ENCODE measurements at places on chromosomes 5 and 9. TPM values are rescaled to one million over a fixed set of nuclear protein-coding genes. Genes with fewer than 3 reads are reported as not detected.
A peak's percentile ranks its signal among the peaks of the same experiment; 100 is the strongest.

- DNase-seq: peak; percentile 64
- H3K4me1 ChIP-seq: peaks cover 2% of the 10 kb centered on the region
- no peak overlapping the region for H3K27ac ChIP-seq
- H3K36me3 ChIP-seq: no peaks in the 10 kb centered on the region
Measured at GRCh38 chr9:134597957-134598883, 43.4 kb upstream of the COL5A1 start.

- no peak overlapping the region for H3K4me3 ChIP-seq
- H3K4me1 ChIP-seq: no peaks in the 10 kb centered on the region
- no peak overlapping the region for H3K27ac ChIP-seq
- no peak for DNase-seq
- no peaks in the 10 kb centered on the region for H3K27me3 ChIP-seq
- H3K36me3 ChIP-seq: no peaks in the 10 kb centered on the region
Measured at GRCh38 chr5:144368556-144368955, 197.9 kb downstream of the KCTD16 start.

GRCh38 chr5:166781737-166782136, 1509.7 kb upstream of the WWC1 start:
- no peaks in the 10 kb centered on the region for H3K4me1 ChIP-seq
- no peak overlapping the region for H3K4me3 ChIP-seq
- no peaks in the 10 kb centered on the region for H3K27me3 ChIP-seq
- no peak overlapping the region for H3K27ac ChIP-seq
- H3K36me3 ChIP-seq: no peaks in the 10 kb centered on the region
- no peak for DNase-seq

- DNase-seq: no peak
- H3K27ac ChIP-seq: no peak overlapping the region
- H3K4me3 ChIP-seq: no peak overlapping the region
- H3K27me3 ChIP-seq: no peaks in the 10 kb centered on the region
- H3K36me3 ChIP-seq: no peaks in the 10 kb centered on the region
Measured at GRCh38 chr5:76855961-76856360, 6.1 kb downstream of the S100Z start.

DNA sequence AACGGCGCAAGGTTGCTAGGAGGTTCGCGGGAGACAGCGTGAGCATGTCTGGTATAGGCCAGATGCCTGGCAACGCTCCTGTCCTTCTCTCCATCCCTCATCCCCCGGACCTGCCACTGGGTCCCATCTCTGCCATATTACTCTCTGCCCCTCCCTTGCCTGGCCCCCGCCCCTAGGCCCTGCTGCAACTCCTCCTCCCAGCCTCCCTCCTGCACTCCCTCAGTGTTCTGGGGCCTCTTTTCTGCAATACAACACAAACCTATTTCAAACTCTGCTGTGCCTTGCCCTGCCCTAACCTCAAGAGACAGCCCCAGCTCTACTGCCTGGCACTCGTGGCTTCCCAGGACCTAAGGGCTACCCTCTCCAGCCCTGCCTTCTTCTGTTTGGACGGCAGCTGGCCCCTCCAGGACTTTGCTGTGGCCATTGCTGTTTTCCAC, 8.9 kb upstream of the DBN1 start:
- peak overlapping the region; percentile 91 for H3K27ac ChIP-seq
- no peak for DNase-seq
- peaks cover 55% of the 10 kb centered on the region for H3K36me3 ChIP-seq
- no peaks in the 10 kb centered on the region for H3K27me3 ChIP-seq
- no peak overlapping the region for H3K4me3 ChIP-seq

DNA sequence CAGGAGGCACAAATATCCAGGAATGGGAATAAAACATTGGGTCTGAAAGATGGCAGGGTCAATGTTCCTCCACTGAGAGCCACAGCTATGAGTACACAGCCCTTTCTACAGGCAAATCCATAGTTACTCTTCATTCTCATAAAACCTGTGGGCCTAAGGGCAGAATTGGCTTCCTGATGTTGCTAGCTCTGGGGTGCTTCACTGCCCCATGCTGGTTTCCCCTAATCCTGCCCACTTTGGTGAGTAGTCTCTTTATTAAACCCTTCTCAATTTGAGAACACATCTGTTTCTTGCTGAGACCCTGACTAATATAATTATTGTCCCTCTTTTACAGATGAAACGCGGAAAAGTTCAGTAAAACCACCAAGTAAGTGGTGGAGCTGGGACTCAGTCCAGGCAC, 66.3 kb upstream of the RAI14 start:
- H3K27ac ChIP-seq: no peak overlapping the region
- H3K4me3 ChIP-seq: no peak overlapping the region
- H3K27me3 ChIP-seq: no peaks in the 10 kb centered on the region
- no peak for DNase-seq

Gene FGF18
- 6.9 TPM for total RNA-seq

Data from ascending aorta (tissue), 2 donors.